ENCODE measurements at places on chromosomes 5 and 9.
A peak's percentile ranks its signal among the peaks of the same experiment; 100 is the strongest.

- no peak for DNase-seq
These were observed 306.6 kb upstream of the KIF2A start for GRCh38 chr5:61999371-61999770.

DNA sequence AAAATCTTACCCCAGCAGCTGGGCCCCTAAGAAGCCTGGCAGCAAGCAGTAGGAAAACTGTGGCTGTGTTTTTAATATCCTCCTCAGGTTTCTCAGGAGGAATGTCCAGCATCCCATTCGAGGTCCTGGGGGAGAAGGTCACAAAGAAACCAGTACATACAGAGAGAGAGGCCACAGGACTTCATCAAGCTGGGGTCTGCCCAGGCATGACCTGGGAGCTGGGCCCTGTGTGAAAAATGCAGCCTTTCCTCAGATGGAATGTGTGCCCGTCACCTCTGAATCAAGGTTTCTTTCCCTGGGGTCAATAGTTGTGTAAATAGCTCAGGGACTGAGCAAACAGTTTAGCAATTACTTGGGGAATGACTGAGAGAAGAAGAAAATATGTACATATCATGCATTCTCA lies 33.9 kb upstream of the RAD23B start:
- no peak for DNase-seq

GRCh38 chr5:172788771-172789686 lies 18.0 kb upstream of the DUSP1 start:
- no peak for DNase-seq

- no peak for DNase-seq
These were observed 69.6 kb upstream of the PJA2 start for GRCh38 chr5:109479260-109479860.

DNA sequence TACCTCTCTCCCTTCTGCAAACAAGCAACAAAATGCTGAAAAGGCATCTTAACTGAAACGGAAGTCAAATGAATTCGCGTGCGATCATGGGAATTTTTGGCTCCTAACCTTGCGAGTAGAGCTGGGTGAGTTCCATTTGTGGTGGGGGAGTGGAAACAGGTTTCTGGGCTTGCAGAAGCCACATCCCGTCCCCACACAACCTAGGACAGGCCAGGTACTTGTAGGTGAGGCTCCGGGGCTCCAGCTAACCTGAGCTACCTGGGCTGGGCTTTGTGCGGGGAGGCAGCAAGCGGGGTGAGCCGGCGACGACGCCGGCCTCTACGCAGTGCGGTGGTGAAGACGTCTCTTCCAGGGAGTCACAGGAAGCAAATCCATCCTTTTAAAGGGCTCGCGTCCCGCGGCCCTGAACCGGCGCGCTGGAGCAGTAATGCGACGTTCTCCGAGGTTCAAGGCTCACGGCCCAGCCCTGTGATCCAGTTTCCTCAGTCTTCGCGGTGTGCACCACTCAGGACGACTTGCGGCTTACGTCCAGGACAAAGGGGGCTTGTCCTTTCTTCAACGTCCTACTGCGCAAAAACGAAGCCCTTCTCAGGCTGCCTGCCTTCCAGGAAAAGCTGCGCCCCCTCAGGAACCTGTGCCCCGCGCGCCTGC lies 567 bp upstream of the SPIN1 start:
- DNase-seq: no peak

DNA sequence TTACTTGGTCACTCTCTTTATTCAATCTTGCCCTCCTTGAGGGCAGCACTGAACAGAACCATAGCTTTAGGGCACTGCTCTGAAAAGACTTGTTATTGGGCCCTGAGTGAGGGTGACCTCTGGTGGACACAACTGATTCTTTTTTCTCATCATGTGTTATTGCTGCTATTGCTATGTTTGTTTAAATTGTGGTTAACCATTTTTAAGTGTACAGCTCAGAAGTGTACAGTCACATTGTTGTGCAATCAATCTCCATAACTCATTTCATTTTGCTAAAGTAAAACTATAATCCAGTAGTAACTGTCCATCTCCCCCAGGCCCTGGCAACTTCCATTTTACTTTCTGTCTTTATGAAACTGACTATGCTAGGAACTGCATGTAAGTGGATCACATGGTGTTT lies 351.1 kb upstream of the RIOK2 start:
- DNase-seq: no peak

GRCh38 chr5:1322036-1322900 lies 22.6 kb downstream of the CLPTM1L start:
- no peak for DNase-seq

DNA sequence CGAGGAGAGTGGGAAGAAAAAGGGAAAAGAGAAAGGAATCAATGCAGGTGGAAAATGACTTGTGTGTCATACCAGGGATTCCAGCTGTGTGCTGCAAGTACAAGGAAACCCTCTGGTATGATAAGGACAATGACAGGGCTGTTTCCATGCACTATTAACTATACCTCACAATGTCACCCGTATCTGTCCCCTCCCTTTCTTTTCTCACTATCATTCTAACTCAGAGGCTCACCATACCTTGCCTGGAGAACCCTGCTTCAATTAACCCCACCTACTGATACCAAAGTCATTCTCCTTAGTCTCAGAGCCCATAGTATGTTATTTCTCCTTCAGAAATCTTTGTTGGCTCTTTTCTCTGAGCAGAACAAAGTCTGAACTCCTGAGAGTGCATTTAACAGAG lies 236.2 kb upstream of the NREP start:
- DNase-seq: no peak

DNA sequence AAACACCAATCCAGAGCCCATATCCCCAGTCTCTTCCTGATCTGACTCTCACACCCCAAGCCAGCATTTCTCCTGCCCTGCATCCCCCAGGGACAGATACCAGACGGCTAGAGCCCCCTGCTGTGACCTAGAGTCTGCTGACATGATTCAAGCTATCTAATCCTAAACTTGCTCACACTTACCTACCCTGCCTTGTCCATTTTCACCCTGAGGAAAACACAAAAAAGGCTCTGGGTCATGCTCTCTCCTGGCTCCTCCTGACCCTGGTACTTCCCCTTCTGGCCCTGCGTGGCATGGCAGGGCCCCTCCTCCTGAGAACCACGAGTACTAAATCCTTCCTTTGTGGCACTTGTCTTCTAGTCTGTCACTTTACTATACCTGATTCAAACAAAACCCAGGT lies 2.8 kb upstream of the ARRDC1 start:
- no peak for DNase-seq

DNA sequence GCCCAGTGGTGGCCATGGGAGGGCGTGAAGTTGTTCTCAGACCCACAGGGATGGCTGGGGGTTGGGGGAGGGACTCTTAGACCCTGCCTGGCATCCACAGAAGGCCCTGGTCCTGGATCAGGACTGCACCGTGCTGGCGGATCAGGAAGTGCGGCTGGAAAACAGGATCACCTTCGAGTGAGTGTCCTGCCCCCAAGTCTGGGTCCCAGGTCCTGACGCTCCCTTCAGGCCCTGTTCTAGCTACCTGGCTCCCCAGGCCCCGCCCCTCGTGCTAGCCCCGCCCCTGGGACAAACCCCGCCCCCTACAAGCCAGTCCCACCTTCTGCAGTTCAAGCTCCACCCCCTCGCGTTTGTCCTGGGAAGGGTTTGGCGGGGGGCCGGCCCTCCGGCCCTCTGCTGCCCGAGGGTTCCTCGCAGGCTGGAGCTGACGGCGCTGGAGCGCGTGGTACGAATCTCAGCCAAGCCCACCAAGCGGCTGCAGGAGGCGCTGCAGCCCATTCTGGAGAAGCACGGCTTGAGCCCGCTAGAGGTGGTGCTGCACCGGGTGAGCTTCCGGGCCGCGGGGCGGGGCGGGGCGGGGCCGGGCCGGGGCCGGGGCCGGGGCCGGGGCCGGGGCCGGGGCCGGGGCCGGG lies 12.9 kb downstream of the RGS14 start:
- DNase-seq: no peak

DNA sequence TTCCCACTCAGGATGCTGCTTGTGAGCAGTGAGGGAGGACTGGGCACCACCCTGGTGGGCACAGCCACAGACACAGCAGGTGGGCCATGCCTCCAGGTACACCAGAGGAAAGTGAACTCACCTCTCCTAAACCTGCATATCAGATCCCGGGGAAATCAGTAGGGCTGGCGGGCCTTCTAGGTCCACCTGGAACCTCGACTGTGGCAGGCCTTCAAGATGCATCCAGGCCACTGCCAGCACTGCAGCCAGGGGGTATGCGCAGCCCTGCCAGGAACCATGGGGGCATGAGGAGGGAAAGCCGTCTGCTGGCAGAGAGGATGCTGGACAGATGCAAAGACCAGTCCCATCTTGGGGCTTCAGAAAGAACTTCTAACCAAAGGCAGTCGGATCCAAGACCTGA lies 270.6 kb upstream of the IRX4 start:
- no peak for DNase-seq

- DNase-seq: no peak
These were observed 152.4 kb downstream of the LRRC70 start for GRCh38 chr5:62731022-62731421.

- no peak for DNase-seq
These were observed 85.8 kb downstream of the SNX18 start for GRCh38 chr5:54603372-54603771.

DNA sequence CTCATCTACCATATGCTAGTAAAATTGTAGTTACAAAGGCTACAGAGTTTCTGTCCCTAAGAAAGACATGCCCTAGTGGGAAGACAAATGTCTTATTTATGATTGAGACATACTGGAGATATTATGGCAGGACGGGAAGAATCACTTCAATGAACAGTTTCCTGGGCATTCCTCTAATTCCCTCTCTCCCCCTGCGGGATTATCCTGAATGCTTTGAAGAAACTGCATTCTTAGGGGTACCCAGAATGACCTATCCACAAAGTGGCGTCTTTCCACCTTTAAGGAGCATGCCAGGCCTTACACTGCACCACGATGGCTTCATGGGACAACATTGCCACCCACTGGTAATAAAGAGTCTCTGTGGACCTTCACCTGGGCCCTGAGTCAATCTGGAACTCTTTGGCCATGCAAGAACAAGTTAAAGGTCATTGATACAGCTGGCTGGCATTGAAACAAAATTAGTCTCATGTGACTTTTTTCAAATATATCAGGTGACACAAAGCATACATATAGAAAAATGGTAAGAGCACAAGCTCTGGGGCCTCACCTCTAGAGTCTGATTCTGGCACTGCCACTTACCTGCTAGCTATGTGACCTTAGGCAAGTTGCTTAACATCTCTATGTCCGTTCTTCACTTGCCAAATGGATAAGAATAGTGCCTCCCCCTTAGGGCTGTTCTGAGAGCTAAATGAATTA lies 32.0 kb downstream of the ANKRD55 start:
- DNase-seq: peak; percentile 12

- DNase-seq: no peak
These were observed 61.6 kb downstream of the CDH6 start for GRCh38 chr5:31255041-31255440.

- DNase-seq: no peak
These were observed 26.8 kb downstream of the FAM81B start for GRCh38 chr5:95417971-95418370.

DNA sequence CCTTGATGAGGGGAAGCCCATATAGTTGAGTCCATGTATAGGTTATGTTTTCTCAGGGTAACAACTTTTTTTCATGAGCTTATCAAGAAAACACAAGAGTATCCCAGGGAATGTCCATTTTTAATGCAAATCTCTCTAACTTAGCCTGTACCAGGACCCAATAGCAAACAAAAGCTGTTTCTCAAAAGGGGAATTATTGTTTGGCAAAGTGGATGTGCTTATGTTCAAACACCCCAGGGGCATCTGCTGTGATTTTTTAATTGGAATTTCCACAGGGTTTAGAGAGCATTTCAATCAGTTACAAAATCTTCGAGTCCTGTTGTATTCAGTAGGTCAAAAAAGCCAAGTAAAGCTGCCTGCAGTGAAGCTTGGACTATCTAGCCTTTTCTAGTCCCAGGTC lies 33.4 kb upstream of the CSNK1G3 start:
- no peak for DNase-seq

DNA sequence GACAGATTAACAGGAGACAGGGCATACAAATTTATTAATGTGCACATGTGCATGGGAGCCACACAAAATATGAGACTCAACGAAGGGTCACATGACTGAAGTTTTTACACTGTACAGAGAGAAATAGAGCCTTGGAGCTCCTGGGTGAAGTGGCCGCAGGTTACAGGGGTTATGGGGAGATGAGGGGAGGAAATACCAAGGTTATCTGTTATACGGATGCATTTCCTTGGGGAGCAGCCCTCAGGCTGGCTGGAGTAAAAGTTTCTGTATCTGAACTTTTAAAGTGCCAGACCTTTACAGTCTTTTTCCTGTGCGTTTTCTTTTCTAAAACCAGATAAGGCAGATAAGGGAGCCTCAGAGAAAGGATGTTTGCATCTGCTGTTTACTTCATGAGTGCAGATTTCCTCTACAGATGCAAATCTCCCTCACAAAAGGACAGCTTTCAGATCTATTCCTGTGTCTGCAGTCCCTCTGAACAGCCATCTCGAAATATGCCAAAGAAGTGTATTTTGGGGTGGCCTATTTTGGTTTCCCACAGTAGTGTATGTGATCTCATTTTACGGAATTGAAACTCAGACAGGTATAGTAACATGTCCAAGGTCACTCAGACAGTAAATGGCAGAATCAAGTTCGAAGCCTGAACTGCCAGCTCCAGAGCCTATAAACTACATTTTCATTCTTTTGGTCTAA lies 139.3 kb upstream of the FBXL17 start:
- DNase-seq: no peak

GRCh38 chr9:86942281-86943200 lies 4.8 kb downstream of the GAS1 start:
- DNase-seq: no peak

- DNase-seq: no peak
These were observed 144.3 kb upstream of the NREP start for GRCh38 chr5:111901296-111901695.

DNA sequence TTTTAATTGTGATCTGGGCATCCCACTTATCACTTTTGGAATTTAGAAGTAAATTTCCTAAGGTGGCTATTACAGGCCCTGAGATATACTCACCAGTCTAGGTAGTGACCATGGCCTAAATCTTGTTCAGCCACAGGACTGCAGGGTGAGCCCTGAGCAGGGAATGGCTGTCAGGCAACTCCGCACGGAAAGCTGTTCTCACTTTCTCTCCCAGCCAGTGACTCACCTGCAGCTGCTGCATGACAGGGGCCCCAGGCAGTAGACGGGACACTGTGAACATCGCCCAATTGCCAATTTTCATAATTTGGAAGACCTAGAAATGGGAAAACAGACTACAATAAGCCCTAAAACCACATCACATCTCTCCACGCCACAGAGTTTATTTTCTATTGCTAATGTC lies 69.6 kb upstream of the TAF1L start:
- DNase-seq: no peak

- DNase-seq: no peak
These were observed 113.1 kb upstream of the TBC1D2 start for GRCh38 chr9:98368366-98369065.

DNA sequence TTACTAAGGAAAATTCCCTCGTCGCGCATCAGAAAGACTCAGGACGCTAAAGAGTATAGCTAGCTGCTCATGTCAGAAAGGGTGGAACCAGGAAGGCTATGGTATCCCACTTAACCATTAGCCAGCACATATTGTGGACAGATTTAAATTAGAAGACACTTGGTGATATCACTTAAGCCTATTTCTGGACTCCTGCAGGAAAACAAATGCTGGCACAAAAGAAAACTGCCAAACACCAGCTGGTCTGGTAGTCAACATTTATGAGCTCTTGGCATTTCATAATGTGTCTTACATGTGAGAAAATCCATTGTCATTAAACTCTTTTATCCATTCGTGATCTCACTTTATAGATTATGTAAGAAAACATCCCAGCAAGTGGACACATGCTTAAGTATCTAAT lies 377.4 kb downstream of the PTPRD start:
- no peak for DNase-seq

- DNase-seq: no peak
These were observed 301.3 kb upstream of the ADCY2 start for GRCh38 chr5:7094626-7095025.

- peak; percentile 80 for DNase-seq
These were observed at the start of the genes NLN and SGTB for GRCh38 chr5:65721720-65722574. NLN (plus strand) TSS chr5:65722205; CDS start chr5:65722374, 169 bp downstream. SGTB (minus strand) TSS chr5:65722109; CDS start chr5:65720807, 1,302 bp downstream.

Measured in activated CD4-positive, CD25-positive, alpha-beta regulatory T cell (primary cell).